ENCODE measurements at places on chromosomes 3 and 15.

- no peak for DNase-seq
Observed at GRCh38 chr3:58569287-58570001, 7.7 kb downstream of the FAM107A start.

DNA sequence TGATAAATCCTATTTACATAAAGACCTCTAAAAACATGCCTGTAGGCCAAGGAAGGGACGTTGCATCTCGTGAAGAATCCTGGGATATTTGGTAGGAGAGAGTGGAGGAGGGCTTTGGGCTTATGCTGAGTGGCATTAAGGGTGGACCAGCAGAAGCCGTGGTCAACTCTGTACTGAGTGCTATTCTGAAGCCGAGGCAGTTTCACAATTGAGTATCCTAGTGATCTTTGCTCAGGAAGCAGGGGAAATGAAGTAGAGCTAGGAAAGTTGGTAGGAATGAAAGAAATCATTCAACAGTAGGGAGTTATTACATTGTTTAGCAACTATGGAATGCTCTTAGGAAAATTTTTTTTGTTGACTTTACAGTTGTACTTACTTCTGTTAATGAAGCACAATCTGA lies 24.2 kb downstream of the MCTP2 start:
- no peak for DNase-seq

DNA sequence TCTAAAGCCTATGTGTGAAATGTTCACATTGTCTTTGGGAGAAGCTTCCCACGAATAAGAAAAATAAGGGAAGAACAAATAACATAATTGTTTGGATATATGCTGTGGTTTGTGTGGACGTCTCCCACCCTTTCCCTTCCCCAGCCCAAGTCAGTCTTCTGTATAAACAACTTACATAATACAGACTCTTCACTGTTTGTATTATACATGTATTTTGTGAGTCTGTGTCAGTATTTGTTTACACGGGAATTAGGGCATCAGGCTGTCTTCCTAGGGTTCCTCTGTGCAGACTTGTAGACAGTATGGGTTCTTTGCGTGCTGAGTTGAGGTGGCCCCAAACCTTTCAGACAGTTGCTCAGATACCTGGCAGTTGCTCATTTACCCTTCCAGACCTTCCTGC lies 103.4 kb downstream of the IGF1R start:
- DNase-seq: no peak

- no peak for DNase-seq
Observed at GRCh38 chr3:14869917-14870782, 51.4 kb downstream of the FGD5 start.

DNA sequence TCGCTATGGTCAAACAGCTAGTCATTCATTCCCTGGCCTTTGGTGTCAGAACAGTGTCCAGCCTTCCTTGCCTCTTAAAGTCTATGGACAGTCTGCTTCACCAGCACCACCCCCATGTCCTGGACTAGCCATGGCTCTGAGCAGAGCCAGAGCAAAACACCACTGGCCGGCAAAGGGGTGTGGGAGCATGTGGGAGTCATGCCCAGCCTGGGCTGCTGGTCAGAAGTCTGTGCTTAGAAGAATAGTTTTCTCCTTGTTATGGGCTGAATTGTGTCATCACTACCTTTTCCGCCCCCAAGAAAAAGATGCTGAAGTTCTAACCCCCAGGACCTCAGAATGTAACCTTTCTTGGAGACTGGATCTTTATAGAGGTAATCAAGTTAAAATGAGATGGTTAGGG lies 132.9 kb upstream of the LPP start:
- no peak for DNase-seq

DNA sequence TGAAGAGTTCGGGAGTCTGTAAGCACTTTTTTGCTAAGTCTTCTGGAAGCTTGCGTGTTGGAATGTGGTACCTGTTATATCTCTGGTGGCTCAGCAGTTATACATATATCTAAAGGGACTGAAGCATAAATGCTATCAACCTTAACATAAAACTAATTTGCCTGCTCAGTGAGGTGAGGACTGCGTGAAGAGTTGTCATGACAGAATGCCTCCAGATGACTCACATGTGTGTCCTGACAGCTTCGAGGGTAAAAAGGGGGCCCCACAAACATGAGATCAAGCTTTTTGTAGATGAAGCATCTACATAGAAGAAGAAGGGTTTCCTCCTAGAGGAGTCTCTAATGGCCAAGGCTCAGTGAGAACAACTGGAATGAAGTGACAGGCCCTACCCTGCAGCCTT lies 88.8 kb upstream of the C3orf80 start:
- DNase-seq: no peak

GRCh38 chr3:70832089-70832833 lies 519.8 kb upstream of the MDFIC2 start:
- no peak for DNase-seq

DNA sequence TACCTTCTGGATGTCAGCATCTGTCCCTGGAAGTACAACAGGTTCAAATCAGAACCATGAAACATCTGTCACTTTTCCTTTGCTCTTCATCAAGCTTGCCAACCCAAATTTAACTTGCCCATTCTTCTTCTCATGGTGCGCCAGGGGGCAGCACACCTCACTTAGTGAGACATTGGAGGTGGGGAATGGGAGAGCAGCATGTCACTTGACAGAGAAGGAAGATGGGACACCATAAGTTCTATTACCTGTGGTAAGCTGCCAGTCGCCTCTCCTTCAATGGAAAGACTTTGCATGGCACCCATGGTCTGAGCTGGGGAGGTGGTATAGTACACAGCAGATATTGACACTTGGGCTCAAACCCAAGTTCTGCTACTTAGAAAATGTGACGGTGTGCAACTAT lies 2.9 kb downstream of the SCN5A start:
- DNase-seq: no peak

GRCh38 chr15:63052077-63052841 lies 9.7 kb downstream of the TPM1 start:
- DNase-seq: no peak

Data from caudate nucleus (tissue), 63 donors.